ENCODE measurements at places on chromosomes 7 and 10.

GRCh38 chr7:38744746-38745145, 113.6 kb upstream of the AMPH start:
- no peak for DNase-seq

- no peak for DNase-seq
These were observed 45.2 kb upstream of the ZRANB1 start for GRCh38 chr10:124896751-124897150.

DNA sequence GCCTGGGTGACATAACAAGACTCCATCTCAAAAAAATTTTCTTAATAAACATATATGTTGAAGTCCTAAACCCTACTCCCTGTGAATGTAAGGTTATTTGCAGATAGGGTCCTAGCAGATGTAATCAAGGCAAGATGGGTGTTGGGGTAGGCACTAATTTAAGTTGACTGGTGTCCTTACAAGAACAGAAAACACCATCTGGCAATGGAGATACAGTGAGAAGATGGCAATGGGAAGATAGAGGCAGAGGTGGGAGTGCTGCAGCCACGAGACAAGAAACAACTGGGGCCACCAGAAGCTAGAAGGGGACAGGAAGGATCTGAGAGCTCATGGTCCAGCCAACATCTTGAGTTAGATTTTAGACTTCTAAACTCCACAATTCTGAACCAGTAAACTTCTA, 606.4 kb downstream of the CNTNAP2 start:
- no peak for DNase-seq

GRCh38 chr7:3427957-3428356, 126.9 kb downstream of the SDK1 start:
- no peak for DNase-seq

GRCh38 chr7:80781561-80781979, 137.3 kb downstream of the SEMA3C start:
- DNase-seq: no peak

DNA sequence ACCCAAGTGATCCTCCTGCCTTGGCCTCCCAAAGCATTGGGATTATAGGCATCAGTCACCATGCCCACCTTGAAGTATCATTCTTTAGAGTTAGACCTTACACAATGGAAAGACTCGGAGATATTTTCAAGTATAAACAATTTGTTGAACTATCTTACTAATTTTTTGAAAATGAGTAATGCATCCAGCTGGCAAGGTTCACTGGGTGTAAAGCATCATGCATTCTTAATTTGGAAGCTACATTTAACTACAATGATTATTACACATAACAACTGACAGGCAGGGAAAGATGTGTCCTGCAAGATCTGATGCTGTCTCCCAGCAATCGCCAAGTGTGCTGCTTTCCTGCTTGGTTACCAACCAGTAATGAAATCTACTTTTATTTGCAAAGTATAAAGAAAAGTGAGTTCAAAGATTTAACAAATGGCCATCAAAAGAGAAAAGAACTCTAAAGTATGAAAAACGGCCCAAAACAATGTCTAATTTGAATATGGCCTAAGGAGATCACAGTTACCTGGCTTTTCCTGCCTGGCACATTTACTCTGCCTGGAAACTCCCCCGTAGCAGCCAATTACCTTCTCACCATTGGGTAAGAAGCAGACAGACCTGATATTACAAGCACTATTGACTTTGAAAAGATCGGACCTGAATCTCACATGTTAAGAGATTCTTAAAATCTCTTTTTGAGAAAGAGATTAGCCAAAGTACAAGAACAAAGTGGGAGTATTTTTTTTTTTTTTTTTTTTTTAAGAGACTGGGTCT, 59.3 kb upstream of the NMT2 start:
- DNase-seq: no peak
